Liver (tissue), 10 donors: ENCODE measurements at places on chromosomes 3 and 15.
A peak's percentile ranks its signal among the peaks of the same experiment; 100 is the strongest.

DNA sequence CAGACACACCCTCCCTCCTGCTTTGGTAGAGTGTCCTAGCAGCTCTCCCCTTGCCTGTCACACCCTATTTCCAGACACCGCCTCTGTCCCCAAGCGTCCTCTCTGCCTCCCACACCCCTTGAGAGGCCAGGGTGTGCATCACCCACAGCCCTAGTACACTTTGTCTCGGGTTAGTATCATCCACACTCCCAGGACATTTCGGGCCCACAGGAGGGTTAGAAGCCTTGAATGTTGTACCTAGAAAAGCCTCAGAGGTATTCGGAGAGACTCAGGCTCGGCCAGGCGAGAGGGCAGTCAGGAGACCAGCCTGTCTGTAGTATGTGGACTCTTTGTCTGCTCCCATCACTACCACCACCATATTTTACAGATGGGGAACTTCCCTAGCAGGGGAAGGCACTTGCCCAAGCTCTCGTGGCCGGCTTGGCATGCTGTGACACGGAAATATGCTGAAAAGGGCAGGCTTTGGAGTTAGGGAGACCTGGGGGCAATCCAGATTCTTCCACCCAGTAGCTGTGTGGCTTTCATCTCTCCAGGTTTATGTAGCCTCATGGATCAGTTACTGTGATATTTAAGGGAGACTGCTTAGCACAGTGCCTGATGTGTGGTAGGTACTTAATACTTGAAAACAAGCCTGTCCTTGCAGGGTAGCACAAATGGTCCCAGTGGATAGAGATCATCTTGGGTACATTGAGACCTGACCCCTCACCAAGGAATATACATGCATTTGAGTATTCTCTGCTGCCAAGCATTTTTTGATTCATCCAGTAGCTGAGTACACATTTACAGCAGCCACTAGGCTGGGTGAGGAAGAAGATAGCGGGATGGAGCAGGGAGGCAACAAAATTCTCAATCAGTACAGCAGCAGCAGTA, 1.4 kb downstream of the TMEM43 start:
- DNase-seq: no peak

DNA sequence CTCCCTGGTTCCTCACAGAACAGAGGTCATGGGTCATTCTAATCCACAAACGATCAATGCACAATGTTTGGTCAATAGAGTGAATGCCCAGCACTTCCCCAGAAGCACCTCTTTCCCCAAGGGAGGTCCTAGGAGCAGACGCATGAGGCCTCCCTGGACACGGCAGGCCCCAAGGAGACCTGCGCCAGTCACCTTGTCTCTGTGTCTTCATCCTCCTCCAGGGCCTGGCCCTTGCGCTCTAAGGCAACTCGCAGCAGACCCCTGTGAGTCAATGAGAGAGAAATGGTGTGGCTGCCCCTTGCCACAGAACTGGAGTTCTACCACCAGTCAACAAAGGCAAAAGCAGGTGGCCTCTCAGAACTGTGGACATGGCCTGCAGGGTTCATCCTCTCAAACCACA, 18.1 kb downstream of the ALS2CL start:
- DNase-seq: no peak

DNA sequence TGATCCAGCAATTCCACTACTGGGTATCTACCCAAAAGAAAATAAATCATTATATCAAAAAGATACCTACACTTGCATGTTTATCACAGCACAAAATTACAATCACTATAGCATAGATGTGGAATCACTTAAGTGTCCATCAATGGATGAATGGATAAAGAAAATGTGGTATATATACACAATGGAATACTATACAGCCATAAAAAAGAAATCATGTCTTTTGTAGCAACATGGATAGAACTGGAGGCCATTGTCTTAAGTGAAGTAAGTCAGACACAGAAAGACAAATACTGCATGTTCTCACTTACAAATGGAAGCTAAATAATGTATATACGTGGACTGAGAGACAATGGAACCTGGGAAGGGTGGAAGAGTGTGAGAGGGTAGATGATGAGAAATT, 28.3 kb upstream of the PFN2 start:
- no peak for DNase-seq

GRCh38 chr15:92648190-92648875, 7.2 kb downstream of the FAM174B start:
- no peak for DNase-seq

DNA sequence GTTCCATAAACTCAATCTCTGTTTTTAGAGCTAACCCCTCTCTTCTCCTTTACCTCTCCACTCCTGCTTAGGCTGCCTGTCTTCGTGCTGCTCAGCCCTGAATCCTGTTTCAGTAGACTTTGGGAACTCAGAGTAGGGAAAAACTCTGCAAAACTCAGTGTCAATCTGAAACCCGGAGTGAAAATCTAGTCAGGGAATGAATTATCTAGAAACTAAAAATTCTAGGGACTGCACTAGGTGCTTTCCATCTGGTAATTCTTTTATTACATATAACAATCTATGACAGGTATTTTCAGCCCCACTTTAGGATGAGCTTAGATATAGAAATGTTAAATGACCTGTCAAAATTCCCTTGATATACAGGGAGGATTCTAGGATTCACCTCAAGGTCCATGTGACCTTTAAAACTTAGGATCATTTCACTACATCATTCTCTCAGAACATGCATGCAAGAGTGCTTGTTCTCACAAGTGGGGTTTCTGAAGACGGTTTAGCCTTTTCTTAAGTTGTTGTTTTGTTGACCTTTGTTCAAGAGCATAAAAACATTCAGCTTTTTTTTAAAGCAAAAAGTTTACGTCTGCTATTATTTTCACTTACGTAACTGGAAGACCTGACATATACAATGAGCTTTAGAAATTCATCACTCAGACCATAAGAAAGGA, 108.2 kb upstream of the MBNL1 start:
- DNase-seq: no peak

DNA sequence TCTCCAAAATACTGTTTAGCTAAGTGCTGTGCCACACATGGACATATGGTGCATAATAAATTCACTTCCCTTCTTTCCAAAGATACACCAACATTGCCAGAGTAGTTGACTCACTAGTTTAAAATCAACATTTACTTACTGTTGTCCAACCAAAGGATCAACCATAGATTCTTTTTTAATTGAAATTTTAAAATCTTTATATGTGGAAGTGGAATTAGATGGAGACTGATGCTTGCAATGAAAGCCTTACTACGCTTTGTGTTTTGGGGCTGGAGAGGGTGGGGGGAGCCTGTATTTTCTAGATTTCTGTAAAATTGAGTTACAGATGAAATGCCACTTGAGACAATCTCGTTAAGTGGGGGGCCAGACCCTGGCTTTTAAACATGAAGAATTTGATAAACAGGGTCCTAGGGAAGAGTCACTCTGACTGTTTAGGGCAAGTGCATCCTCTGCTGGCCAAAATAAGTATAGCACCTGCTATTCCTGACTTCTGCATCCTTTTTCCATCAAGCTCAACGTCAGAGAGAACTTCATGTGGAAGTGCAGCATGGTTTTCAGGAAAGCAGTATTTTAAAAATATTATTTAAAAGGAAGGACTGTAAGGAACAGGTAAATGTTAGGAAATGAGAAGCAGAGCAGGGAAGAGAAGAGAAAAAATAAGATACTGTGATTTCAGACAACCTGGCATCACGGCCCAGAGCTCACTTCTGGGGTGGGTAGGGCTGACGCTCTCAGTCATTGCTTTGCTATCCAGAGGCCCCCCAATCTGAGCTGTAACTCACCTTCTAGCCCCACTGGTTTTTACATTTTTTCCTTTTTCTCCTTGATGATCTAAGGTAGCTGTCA, 76.7 kb downstream of the BOC start:
- peak; percentile 69 for DNase-seq

- no peak for DNase-seq
Measured at GRCh38 chr3:195094191-195094921, 176.6 kb downstream of the XXYLT1 start.

- peak; percentile 52 for DNase-seq
Measured at GRCh38 chr15:68818769-68819494, 1.8 kb downstream of the ANP32A start.

DNA sequence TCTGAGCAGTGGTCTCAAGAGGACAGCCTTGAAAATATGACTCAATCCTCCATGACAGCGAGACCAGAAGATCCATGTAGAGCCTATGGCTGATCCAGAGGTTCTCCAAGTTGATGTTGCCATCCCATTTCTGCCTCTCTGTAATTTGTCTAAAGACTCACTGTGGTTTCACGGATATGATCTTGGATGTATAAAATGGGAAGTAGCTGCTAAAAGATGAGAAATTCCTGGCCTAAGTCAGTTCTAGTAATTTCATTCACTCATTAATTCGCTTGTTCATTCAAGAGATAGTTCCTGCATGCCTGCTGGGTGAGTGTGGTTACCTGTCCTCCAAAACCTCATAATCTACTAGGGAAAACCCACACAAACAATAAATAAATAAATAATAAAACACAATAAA, 145.9 kb downstream of the TNIK start:
- DNase-seq: no peak

GRCh38 chr3:190044974-190045373, 75.7 kb downstream of the P3H2 start:
- DNase-seq: no peak

DNA sequence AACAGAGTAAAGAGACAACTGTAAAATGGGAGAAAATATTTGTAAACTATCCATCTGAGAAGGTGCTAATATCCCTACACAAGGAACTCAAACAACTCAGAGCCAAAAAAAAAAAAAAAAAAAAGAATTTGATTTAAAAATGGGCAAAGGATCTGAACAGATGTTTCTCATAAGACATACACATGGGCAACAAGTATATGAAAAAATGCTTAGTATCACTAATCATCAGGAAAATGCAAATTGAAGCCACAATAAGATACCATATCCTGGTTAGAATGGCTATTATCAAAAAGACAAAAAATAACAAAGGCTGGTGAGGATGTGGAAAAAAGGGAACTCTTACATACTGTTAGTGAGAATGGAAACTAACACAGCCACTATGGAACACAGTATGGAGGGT, 36.2 kb downstream of the TXNRD3 start:
- no peak for DNase-seq

DNA sequence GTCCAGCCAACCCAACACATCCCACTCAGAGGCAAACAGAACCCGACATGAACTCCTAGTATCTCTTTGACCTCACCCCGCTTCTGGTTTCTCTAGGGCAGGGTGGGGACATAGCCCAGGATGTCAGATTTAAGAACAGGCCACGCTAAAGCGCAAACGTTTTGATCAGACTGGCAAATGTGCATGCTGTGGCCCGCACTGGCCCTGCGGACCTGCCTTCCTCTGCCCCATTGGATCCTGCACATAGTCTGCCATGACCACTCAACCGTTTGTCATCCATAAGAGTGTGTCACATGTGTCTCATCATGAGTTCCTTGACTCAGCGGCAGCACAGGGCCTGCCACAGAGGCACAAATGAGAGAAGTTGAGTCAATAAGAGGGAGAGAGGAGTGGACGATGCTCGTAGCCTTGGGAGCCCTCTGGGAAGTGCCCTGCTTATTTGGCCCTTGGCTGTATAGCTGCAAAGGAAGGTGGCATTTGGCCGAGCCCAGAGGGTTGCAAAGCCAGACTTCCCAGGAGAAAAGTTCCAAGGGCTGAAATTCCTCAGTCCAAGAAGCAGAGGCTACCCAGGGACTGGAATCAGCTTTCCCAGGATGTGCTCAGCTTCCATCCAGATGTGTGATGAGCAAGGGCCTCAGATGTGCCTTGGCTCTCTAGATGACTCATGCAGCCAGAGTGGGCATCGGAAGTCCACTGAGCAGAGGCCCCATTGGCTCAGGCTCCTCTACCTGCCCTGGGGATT, 55.5 kb upstream of the SLCO2A1 start:
- DNase-seq: no peak

GRCh38 chr3:172713316-172713715, 2.4 kb upstream of the NCEH1 start:
- no peak for DNase-seq

- DNase-seq: no peak
Measured at GRCh38 chr3:27090275-27091041, 278.7 kb downstream of the NEK10 start.

DNA sequence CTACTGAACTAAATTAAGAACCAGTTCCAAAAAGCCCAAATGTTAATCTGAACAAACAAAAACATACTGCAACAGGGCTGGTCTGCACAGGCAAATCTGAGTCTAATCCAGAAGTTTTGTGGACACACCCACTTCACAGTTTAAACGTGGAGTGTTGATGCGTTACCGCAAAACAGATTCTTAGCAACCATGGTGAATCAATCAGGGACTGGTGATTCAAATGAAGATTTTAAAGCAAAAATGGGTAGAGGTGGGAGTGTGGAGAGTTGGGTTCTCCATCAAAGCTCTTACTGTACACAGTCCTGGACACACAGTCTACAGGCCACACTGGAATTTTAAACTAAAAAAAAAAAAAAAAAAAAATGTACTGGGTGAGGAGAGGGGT, 5.2 kb downstream of the ANXA2 start:
- no peak for DNase-seq

DNA sequence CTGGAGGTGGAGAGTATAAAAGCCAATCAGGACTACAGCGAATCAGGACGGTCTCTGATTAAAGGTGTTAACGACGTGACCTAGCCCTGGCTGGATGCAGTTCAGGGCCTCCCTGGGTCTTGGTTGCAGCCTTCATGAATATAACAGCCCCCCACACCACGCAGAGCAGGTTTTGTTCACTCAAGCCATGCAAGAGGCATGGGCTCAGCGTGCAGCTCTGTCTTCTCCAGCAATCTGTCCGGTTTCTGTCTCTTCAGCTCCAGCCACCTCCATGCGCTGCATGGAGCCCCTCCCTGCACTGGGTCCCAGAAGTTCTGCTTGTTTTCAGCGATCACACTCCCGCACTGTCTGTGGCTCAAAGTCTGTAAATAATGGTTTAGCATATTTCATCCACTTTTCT, 57.1 kb upstream of the CHRNA7 start:
- DNase-seq: no peak

GRCh38 chr3:182843478-182843877, 50.2 kb downstream of the ATP11B start:
- no peak for DNase-seq

DNA sequence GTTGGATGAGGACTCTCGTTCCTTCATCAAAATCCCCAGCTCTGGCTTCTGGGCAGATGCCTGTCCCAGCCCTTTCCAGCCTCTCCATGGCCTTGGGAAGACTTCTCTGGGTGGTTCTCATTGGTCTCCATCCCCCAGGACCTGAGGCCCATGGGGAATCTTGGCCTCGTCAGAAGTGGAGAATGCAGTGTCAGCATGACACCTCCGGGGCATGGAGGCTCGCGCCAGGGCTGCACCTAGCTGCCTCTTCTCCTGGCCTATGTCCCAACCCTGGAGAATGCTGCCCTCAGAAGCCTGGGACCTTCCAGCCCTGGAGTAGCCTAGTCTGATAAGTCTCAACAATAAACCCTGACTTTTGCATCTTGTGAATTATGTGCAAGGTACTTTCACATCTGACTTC, 3.0 kb downstream of the KBTBD13 start:
- no peak for DNase-seq
